ENCODE measurements at places on chromosomes 1 and 21.

DNA sequence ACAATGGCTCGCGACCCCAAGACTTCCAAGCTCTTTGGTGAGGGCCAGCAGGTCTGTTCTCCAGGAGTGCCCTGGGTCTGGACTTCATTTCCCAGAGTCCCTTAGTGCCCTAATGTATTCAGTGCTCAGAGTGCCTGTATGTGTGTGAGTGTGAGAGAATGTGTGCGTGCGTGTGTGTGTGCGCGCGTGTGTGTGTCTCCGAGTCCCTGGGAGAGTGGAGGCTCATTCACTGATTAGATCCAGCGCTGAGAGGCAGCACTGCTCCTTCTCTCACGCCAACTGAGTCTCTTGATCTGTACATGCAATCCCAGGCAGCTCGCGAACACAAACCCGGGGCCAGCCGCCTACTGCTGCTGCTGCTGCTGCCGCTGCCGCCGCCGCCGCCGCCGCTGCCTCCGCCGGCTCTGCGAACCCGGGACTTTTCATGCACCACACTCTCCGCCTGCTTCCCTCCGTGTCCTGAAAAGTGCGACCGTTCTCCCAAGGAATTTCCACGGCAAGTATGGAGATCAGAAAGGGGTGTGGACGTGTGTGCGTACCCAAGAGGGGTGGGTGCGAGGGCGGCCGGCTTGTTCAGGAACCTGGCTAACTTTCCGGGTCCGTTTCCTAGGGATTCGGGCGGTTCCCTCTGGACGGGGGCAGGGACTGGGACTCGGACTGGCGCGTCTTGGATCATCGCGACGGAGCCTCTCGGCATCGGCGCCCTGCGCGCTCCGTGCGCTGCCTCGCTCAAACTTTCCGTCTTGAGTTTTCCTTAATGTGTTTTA lies at the start of gene RNF220:
RNF220 (plus strand) TSS at position 225 of the 767 bp plus-strand sequence.
- peak; percentile 82 for DNase-seq

DNA sequence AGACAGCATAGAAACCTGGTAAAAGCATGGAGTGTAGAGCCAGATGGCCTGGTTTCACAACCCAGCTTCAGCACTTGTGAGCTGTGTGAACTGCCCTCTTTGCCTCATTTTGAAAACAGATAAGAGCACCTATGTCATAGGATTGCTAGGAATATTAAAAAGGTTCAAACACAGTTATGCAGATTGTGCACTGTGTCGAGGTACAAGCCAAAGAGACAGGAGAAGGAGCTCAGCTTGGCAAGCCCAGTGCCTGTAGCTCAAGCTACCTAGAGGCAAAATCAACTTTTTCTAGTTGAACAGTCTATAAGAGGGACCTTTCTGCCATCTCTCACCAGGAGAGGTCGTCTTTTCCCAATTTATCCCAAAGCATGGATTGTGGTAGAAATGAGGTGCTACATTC lies 5.0 kb downstream of the CHODL start:
- DNase-seq = no peak

DNA sequence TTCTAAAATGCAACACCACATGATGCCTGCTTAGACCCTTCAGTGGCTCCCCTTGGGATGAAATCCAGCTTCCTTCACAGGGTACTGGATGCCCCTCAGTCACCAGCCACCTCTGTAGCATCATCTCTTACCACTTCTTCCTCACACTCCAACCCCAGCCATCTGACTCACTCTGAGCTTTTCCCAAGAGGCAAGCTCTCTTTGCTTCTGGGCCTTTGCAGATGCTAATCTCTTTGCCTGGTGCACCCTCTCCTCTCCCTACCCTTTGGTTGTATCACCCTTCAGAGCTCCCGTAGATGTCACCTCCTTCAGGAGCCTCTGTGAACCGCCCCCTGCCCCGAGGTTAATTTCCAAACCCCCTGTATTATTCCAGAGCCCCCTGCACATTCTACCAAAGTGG lies 164.8 kb upstream of the ZC3H12A start:
- no peak for DNase-seq

GRCh38 chr1:239363930-239364329 lies 22.4 kb upstream of the CHRM3 start:
- no peak for DNase-seq

DNA sequence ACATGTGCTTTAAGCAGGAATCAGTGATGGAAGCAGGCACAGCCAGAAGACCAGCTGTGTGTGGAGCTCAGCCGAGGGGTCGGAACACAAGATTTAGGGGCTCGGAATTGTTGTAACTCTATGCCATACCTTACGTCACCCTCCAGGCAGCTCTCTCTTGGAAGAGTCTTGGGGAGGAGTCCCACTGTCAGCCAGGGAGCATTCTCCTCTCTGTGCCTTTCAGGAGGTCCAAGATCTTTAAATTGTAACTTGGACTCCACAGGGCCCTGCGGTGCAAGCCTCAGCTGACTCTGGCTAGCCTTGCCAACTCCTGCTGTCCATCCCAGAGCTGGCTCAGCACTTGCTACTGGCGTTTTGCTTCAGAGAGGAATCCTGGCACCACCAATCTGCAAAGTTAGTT lies 26.4 kb upstream of the ROR1 start:
- no peak for DNase-seq

GRCh38 chr1:47262787-47263413 lies 30.9 kb upstream of the TAL1 start:
- no peak for DNase-seq

GRCh38 chr1:235527196-235527814 lies 23.1 kb upstream of the B3GALNT2 start:
- no peak for DNase-seq

DNA sequence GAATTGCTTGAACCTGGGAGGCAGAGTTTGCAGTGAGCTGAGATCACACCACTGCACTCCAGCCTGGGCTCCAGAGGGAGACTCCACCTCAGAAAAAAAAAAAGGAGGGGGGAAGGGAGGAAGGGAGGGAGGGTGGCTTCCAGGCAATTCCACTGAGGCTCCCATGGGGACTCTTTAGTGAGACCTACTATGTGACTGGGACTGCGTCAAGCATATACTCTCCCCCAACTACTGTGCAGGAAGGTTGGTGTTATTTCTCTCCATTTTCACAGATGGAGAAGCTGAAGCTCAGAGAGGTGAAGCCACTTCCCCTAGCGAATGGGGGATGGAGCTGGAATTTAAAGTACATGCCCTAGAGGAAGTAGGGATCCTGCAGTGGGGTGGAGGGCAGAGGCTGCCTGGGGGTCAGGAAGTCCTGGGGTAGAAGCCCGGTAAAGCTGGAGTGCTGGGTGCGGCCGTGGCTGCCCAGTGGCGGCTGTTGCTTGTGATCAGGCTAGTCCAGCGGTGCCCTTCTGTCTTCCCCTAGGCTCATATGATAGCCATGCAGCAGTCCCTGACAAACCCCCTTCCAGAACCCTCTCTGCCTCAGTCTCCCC lies 40.3 kb downstream of the RAP1GAP start:
- no peak for DNase-seq

DNA sequence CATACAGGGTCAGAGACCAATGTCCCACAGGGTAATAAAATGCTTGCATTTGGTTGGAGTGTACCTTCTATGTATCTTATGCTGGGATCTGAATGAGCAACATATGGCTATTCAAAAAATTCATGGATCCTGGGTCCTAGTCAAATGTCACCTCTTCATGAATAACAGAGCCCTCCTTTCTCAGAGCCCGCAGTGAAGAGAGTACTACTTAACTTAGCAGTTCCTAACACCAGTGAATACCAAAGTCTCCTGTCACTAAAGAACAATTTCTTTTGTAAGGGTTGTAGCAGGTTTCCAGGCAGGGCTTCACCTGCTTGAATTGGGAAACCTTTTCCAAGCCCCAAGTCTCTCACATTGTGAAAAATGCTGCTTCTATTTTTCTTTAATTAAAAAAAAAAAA lies 483.0 kb upstream of the DEPDC1 start:
- DNase-seq = no peak

GRCh38 chr1:158458263-158458662 lies 3.4 kb upstream of the OR10K1 start:
- no peak for DNase-seq

GRCh38 chr21:42027822-42028765 lies 17.9 kb upstream of the ZBTB21 start:
- DNase-seq = no peak

- DNase-seq = peak; percentile 75
Observed at GRCh38 chr1:160981584-160982411, 27.2 kb upstream of the ITLN2 start.

DNA sequence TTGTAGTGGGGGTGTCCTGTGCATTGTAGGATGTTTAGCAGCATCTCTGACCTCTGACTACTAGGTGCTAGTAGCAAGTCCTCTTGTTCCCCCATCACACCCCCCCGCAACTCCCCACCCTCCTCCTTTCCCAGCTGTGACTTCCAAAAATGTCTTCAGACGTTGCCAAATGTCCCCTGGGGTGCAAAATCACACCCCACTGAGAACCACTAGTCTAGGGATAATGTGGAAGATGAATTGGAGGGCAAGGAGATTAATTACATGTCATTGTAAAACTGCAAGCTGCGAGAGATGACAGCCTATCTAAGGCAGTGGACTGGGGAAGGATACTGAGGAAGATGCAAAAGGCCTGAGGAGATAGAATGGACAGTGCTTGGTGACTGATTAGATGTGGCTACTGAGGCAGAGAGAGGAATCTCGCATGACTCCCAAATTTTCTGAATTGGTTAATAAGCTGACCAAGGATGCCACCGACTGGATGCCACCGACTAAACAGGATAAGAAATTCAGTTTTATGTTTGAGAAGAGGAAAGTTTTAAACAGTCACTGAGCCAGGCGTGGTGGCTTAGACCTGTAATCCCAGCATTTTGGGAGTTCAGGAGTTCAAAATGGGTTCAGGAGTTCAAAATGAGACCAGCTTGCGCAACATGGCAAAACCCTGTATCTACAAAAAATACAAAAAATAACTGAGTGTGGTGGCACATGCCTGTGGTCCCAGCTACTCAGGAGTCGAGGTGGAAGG lies 3.1 kb upstream of the JAK1 start:
- no peak for DNase-seq

DNA sequence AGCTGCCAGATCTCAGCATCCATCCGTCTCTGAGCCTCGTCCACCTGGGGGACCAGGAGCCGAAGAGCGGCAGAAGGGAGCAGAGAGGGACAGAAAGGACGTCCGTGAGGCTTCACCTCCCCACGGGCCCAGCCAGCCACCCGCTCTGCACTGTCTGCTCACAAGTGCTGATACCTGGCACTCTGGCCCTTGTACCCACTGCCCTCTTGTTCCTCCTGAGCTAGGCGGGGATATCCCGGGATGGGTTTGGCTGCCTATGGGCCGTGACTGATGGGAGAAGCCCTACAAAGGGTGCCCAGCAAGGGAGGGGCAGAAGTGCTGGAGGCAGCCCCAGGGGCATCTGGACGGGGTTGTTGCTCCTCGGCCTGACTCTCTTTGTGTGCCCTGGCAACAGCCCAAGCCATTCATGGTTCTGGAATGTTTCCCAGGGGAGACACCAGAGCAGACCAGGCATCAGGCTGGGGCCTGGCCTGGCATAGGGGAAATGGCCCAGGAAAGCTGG lies 57.6 kb downstream of the LDLRAD2 start:
- peak; percentile 70 for DNase-seq

- DNase-seq = no peak
Observed at GRCh38 chr21:41777951-41778815, 11.3 kb upstream of the RIPK4 start.

- DNase-seq = no peak
Observed at GRCh38 chr1:245587435-245588115, 432.8 kb downstream of the KIF26B start.

- DNase-seq = no peak
Observed at GRCh38 chr1:244654108-244655038, 1.4 kb downstream of the DESI2 start.

GRCh38 chr1:160748181-160748877 lies 9.3 kb downstream of the SLAMF7 start:
- no peak for DNase-seq

- peak; percentile 55 for DNase-seq
Observed at GRCh38 chr1:7220712-7221252, 435.5 kb downstream of the CAMTA1 start.

- no peak for DNase-seq
Observed at GRCh38 chr21:33064623-33065390, 5.1 kb upstream of the OLIG1 start.

DNA sequence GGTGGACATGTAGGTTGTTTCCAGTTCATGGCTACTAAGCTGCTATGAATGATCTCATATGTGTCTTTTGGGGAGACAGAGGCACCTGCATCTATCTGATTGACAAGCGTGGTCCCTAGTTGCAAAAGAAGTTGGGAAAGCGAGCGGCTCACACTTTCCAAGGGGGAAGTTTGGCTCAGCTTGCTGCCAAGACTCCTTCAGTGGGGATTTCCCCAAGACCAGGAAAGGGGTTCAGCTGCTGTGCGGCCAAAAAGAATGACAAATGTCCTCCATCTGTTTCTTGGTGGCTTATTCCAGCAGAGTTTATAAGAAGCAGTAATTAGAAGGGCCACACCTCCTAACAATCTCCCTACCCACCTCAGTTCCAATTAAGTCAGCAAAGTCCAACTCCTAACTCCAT lies 128.5 kb upstream of the GALNT2 start:
- no peak for DNase-seq

DNA sequence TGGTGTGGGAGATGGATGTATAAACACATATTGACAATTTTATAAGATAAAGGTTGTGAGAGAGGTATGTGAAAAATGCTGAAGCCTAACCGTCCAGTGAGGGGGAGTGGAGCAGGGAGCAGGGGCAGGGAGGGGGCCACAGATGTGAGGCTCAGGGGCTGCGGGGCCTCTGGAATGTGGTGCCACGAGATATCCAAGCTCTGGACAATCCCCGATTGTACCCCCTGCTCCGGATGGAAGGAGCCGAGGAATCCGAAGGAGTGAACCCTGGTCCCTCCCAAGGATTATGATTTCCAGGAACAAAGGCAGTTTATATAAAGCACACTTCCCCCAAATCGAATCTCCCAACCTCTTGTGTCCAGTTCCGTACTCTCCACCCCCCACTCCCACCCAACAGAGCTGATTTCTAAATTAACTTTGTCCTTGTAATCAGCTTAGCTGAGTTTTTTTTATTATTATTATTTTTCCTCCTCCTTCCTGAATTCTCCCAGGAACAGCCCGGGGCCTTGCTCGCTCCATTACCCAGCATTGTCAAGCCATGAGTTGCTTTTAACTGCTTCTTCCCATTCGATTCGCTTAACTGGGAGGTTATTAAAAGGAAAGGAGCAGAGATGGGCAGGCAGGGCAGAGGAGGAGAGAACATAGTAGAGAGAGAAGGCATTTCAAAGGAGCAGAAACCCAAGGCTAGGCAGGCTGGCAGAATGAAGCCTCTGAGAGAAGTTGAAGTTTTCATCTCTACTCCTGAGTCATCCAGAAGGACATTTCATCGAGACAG lies 9.4 kb downstream of the KIRREL1 start:
- DNase-seq = no peak
